Right lung (tissue), 10 donors: ENCODE measurements at places on chromosomes 4 and X.
A peak's percentile ranks its signal among the peaks of the same experiment; 100 is the strongest.

DNA sequence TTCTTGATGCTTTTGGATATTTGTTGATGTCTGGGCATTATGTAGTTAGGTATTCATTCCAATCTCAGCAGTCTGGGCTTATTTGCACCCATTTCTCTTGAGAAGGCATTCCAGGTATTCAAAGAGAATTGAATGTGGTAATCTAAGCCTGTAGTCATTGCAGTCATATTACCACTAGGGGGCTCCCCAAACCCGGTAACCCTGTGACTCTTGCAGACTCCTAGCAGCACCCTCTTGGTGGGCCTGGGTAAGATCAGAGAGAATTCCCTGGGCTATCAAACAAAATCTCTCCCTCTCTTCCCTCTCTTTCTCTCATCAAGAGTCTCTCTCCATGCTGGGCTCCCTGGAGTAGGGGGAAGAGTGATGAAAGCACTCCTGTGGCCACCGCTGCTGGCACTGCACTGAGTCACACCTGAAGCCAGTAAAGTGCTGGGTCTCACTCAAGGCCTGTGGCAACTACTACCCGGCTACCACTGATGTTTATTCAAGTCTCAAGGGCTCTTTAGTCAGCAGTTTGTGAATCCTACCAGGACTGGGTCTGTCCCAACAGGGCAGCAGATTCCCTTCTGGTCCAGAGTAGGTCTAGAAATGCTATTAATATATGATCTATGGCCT is 187.7 kb upstream of the NUDT10 start:
- DNase-seq, result no peak

GRCh38 chrX:129777218-129778030 is 2.3 kb upstream of the SASH3 start:
- DNase-seq, result peak; percentile 21

DNA sequence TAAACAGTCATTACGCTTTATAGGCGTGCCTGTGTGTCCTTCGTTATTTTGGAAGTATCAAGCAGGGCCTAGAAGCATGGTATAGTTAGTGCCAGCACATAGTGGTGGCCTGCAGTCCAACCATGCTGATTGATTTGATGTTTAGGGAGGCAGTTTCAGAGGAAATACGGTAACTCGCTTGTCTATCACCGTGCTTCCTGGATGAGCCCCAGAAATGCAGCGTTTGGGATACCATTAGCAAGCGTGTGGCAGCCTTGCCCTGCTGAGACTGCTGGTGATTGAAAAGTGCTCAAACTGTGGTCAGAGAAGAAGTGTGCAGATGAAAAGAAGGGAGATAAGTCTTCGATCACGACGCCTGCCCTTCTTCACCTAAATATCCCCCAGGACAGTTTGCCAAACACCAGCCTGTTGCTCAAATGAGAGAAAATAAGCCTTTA is 158.4 kb downstream of the CHIC2 start:
- DNase-seq, result peak; percentile 60

- DNase-seq, result no peak
Measured at GRCh38 chrX:81957318-81957717, 755.4 kb downstream of the SH3BGRL start.

DNA sequence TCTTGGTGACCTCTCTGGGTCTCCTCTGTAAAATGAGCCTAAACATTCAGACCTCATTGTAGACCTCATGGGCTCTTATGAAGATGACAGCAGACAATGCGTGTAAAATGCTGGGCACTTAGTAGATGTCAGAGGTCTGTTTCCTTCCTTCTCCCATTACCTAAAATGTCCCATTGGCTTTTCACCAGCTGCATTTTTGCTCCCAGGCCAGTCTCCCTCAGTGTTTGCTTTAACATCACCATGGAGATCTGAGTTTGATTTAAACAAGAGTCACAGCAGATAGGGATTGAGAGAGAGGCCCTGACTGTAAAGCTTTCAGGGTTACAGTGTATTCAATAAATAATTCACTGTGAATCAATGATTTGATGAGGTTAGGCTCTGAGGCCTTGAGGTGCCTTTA is 24.3 kb downstream of the PSAPL1 start:
- peak; percentile 54 for DNase-seq

GRCh38 chrX:136674270-136674985 is 26.5 kb downstream of the CD40LG start:
- no peak for DNase-seq

- DNase-seq, result no peak
Measured at GRCh38 chr4:111113591-111113990, 490.7 kb upstream of the PITX2 start.
